ENCODE measurements at places on chromosomes 6 and 20.

- no peak for DNase-seq
Measured at GRCh38 chr6:165694296-165694695, 31.3 kb upstream of the PDE10A start.

DNA sequence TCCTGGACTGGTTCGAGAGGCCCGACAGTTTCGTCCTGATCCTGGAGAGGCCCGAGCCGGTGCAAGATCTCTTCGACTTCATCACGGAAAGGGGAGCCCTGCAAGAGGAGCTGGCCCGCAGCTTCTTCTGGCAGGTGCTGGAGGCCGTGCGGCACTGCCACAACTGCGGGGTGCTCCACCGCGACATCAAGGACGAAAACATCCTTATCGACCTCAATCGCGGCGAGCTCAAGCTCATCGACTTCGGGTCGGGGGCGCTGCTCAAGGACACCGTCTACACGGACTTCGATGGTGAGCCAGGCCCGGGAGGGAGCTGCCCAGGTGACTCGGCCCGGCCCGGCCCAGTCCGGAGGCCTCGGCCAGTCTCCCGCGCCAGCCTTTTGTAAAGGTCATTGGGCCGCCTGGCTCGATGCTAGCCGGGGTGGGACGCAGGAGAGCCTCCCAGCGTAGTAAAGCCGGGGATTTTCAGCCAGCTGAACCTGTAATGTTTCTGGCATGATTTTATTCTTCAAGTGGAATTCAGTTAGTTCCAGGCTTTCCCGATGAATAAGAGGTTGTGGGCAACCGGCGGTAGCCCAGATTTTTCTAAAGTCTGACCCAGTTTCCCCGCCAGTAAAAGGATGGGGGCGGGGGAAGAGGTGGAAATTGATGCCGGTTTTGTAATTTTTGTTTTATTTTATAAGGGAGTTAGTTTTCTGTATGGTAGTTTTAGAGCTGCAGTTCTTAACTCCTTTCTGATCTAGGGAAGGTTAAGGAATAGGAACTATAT, 1.4 kb downstream of the PIM1 start:
- peak; percentile 14 for DNase-seq

DNA sequence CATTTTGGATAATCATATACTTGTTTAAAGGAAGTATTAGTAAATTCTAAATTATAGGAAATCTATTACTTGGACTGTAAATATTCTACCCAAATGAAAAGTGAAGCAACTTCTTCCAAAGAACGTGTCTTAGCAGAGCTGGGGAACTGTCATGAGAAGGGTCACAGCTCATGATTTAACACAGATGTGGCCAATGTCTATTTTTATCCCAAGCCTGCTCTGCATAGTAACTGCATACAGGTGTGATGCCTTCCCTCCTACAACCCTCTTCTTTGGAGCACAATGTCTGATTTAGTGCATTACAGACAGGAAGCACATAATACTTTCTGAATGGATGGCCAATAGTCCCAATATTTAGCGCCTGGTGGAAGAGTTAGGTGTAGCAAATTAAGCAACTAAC, 138.7 kb upstream of the THEMIS start:
- no peak for DNase-seq

DNA sequence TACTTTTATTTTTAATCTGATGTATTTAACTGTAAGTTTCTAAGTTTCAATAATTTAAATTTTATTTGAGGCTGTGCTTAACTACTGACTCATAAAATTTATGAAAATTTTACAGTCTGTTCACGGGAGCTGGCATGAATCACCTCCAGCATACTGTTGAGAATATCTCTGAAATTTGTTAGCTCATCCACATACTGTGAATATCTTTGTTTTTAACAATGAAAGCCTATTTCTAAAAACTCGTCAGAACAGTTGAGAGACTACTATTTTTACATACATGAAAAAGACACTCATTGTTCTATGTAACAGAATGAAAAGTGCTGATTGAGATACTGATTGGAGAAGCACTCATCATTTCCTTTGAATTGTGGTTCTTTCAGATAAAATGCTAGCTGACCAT, 749.3 kb downstream of the TENT5A start:
- no peak for DNase-seq

GRCh38 chr6:108203189-108204112, 37.6 kb downstream of the NR2E1 start:
- DNase-seq = peak; percentile 11

DNA sequence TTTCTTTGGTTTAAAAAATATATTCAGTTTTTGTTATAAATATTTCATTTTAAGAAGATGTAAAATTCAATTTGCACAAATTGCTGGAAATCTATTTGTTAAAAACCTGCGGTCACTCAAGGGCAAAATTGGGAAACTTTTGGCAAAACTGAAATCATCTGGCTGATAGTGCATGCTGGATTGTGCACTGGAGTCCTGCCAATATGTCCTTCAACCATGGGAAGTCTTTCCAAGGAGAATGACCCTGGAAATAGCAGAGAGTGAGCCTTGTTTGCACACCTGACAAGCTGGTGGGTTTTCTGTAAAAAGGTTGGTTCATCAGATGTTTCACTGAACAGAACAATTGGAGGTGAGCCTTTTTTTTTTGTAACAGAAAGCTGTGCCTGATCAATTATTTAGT, 413.5 kb downstream of the BTBD3 start:
- DNase-seq = no peak

DNA sequence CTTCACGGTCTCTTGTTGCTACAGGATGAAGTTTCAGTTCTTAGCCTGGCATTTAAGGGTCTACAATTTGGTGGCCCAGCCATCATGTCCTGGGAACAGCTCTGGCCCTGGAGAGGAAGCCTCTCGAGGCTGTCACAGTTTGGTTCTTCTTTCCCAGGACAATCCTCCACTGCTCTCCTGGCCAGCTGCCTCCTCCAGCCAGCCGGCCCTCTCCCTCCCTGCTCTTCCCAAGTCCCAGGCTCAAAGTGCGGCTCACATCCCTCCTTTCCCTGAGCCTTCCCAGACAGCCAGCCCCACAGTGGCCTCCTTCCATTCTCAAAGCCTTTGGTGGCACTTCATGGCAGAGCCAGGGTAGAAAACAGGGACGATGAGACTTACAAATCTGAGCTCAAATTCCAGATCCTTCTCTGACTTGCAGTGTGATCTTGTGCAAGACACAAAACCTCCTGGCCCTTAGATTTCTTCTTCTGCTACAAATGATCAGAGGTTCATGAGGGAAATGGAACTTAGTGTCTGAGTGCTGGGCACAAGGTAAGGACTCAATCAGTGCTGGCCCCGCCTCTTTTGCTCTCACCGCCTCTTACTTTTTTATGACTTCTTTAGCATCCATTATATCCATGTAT, 223.8 kb upstream of the ECI2 start:
- DNase-seq = no peak

DNA sequence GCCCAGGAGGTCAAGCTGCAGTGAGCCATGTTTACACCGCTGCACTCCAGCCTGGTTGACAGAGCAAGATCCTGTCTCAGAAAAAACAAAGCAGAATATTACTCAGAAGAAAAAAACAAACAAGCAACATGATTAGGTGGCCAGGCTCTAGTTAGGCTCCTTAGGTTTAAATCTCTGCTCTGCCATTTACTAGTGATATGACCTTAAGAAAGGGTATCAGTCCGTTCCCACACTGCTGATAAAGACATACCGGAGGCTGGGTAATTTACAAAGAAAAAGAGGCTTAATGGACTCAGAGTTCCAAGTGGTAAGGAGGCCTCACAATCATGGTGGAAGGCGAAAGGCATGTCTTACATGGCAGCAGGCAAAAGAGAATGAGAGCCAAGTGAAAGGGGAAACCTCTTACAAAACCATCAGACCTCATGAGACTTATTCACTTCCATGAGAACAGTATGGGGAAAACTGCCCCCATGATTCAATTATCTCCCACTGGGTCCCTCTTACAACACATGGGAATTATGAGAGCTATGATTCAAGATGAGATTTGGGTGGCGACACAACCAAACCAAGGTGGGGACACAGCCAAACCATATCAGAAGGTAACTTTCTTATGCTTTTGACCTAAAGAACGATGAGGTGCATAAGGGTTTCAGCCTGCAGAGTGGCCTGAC, 2.4 kb upstream of the LTV1 start:
- DNase-seq = no peak
